ENCODE measurements at places on chromosomes 16 and 17.

DNA sequence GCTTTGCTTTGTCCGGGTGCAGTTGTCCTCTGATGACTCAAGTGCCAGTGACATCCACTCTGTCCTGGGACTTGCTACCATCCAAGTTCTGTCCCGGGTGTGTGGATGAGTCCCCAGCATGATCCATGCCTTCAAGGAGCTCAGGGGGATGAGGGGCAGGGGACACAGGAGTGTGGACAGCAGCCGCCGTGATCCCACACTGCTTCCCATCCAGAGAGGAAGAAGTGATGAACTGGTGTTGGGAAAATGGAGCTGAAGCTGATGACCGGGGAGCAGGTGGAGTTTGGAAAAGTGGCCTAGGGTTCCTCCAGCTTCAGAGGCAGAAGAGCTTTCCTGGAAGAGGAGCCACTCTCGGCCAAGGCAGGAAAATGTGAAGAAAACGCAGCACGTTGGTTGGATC lies 249.6 kb upstream of the TNRC6C start:
- no peak for DNase-seq

GRCh38 chr17:72985882-72986720 lies 106.4 kb downstream of the SLC39A11 start:
- peak; percentile 45 for DNase-seq

GRCh38 chr16:27980076-27980775 lies 83.3 kb downstream of the GSG1L start:
- DNase-seq, result no peak

GRCh38 chr16:3643095-3643730 lies 11.3 kb upstream of the DNASE1 start:
- DNase-seq, result no peak

GRCh38 chr17:65220732-65221131 lies 83.6 kb downstream of the RGS9 start:
- no peak for DNase-seq

- DNase-seq, result peak; percentile 90
Observed at GRCh38 chr16:2090777-2091546, 43.2 kb downstream of the TSC2 start.

GRCh38 chr17:81911277-81911961 lies at the start of gene PCYT2:
Gene PCYT2 (minus strand): TSS chr17:81911399. CDS start chr17:81911355, 44 bp downstream.
- peak; percentile 89 for DNase-seq

GRCh38 chr16:70804153-70804733 lies 3.3 kb upstream of the VAC14 start:
- no peak for DNase-seq

GRCh38 chr16:71883849-71884638 lies at the start of gene ZNF821:
Gene ZNF821 (minus strand): TSS chr16:71884182. CDS start chr16:71879946, 4,236 bp downstream.
- DNase-seq, result peak; percentile 48

GRCh38 chr17:68205808-68206720 lies 41.8 kb upstream of the AMZ2 start:
- no peak for DNase-seq

- DNase-seq, result peak; percentile 22
Observed at GRCh38 chr17:52156576-52157570, 1.6 kb downstream of the CA10 start.

DNA sequence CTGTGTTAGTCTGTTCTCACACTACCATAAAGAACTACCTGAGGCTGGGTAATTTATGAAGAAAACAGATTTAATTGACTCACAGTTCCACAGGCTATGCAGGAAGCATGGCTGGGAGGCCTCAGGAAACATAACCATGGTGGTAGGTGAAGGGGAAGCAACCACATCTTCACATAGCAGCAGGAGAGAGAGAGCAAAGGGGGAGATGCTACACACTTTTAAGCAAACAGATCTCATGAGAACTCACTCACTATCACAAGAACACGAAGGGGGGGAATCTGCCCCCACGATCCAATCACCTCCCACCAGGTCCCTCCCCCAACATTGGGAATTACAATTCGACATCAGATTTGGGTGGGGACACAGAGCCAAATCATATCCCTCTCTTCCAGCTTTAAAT lies 31.8 kb upstream of the NXPH3 start:
- no peak for DNase-seq

- DNase-seq, result no peak
Observed at GRCh38 chr16:31876951-31877828, 3.6 kb downstream of the ZNF267 start.

DNA sequence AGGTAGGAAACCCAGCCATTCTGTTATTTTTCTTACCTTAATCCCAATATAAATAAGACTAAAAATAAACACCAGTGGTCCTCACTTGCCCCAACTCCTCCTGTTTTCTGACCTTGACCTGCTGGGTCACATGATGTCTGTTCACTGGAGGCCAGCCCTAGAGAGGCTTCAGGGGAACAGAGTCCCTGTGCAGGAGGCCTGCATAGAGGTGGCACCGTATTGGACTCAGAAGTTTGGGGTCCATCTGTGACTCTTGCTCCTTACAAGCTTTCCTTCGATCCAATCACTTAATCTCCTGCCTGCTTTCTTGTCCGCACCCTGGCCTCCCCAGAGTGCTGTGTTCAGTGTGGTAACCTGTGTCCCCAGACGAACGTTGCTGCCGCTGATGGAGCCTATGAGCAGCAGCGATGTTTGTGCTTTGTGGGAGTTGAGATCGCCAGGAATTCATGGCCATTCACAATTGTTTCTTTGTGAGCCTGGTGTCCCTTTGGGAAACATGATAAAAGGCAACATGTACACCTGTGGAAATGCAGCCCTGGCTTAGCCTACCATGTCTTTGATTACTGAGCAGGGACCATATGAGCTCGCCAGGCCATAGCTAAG lies 4.7 kb downstream of the IGSF6 start:
- DNase-seq, result no peak

GRCh38 chr16:67678354-67679023 lies 11.9 kb downstream of the C16orf86 start:
- DNase-seq, result no peak
